ENCODE measurements at places on chromosomes 7 and 10.

DNA sequence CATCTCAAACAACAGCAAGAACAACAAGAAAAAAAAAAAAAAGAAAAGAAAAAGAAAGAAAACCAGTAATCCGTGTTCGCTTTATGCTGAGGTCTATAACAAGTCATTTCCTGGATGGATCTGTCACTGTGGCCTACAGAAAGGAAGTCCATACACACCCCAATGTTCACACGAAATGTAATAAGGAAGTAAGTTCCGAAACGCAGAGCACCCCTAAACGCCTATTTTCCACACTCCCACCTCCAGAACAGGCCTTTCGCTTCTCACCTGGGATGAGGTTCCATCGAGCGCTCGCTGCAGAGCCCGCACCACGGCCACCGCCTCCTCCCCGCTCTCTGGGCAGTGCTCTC is 735 bp downstream of the ZNF394 start:
- DNase-seq = peak; percentile 10

GRCh38 chr7:16091701-16092310 is 329.5 kb downstream of the CRPPA start:
- peak; percentile 26 for DNase-seq

- DNase-seq = no peak
Measured at GRCh38 chr7:49150486-49150885, 226.1 kb downstream of the CDC14C start.

DNA sequence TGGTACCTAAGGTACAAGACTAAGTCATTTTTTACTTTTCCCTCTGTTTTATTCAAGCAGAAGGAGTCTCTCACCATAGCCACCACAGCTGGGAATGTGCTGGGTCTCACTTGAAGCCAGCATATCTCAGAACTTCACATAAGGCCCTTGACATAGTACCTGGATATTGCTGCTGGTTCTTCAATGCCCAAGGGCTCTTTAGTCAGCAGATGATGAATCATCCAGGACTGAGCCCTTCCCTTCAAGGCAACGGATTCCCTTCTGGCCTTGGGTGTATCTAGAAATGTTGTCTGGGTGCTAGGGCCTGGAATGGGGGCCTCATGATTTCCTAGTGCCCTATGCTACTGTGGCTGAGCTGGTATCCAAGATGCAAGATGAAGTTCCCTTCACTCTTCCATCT is 93.9 kb downstream of the ADCYAP1R1 start:
- no peak for DNase-seq

GRCh38 chr10:26311383-26311940 is 94.9 kb downstream of the GAD2 start:
- DNase-seq = peak; percentile 10

DNA sequence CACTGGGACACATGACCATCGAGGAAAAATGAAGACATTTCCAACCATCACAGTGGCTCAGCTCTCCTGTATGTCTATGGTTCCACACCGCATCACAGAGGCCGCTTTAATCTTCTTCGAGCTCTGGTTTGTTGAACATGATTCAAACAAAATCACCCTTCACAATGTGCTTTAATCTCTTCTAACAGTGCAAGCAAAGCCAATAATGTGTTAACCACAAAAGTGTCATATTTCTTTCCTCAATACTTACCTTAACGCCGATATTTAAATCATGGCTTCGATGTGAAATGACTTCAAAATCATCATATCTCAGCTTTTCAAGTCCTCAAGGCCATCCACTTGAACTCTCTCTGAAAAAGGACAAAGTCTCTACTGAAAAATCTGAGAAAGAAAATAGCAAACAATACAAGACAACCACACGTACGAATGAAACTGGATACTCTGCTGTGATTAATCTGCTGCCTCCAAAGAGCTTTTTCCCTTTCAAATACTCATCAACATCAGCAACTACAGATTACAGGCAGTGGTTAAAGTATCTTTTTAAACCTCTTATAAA is 23.0 kb upstream of the SVIL start:
- no peak for DNase-seq

DNA sequence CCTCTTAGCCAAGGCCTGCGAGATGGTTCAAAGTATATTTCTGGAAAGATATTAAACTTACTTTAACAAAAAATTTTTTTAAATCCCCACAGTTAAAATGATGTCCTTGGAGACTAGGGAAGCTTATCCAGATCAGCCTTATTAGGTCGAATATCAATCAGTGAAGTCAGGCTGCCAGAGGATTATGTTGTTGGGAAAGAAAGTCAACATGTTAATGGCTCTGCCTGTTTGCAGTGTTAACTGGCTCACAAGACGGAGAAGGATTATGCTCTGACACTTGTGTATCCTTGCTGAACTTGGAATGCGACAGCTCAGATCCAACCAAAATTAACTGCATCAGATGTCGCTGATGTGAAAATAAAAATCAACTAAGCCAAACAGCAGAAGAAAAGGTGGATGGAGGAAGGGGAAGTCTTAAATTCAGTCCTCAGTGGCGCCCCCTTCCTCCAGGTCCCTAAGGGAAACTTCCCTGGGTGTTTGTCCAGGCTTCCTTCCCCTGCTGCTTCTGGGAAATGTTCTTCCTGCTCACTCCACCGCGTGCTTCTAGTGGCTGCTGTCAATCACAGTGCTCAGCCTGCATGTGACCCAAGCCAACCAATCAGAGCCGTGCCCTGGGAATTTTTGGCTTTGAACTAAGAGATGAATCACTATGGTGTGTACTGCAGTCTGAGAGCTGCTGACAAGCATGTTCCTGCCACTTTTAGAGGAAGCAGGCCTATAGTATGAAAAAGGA is 690.4 kb upstream of the NRP1 start:
- DNase-seq = no peak

DNA sequence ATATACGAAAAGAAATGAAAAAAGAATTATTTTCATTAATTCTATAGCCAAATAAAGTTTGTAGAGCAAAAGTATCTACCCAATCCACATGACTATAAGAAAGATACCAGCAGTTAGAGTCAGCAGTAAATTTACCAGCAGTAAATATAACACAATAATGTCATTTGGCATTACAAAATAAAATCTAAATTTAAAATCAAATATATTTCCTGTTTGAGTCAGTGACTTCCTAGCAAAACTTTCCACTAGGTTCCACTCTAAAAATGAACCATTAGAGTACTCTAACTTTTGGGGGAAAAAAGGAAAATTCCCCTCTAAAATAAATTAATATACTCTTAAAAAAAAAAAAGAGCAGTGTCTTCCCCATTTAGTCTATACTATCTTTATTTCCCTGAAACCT is 144.8 kb downstream of the CPEB3 start:
- no peak for DNase-seq

DNA sequence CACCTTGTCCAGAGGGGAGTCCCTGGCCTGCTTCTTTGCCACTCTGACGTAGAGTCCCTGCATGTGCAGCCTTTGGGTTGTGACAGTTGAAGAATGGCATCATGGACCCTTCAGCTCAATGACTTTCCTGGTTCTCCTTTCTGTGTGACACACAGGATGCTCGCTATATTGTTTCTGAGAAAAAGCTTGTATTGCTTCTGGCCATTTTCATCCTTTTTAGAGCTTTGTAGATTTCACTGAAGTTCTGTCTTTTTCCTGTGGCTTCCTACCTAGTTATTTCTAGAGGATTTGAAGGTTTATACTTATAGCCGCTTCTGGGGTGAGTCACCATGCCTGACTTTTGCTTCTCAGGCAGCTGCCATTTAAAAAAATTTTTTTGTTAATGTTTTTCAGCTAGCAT is 27.0 kb downstream of the SND1 start:
- DNase-seq = no peak

DNA sequence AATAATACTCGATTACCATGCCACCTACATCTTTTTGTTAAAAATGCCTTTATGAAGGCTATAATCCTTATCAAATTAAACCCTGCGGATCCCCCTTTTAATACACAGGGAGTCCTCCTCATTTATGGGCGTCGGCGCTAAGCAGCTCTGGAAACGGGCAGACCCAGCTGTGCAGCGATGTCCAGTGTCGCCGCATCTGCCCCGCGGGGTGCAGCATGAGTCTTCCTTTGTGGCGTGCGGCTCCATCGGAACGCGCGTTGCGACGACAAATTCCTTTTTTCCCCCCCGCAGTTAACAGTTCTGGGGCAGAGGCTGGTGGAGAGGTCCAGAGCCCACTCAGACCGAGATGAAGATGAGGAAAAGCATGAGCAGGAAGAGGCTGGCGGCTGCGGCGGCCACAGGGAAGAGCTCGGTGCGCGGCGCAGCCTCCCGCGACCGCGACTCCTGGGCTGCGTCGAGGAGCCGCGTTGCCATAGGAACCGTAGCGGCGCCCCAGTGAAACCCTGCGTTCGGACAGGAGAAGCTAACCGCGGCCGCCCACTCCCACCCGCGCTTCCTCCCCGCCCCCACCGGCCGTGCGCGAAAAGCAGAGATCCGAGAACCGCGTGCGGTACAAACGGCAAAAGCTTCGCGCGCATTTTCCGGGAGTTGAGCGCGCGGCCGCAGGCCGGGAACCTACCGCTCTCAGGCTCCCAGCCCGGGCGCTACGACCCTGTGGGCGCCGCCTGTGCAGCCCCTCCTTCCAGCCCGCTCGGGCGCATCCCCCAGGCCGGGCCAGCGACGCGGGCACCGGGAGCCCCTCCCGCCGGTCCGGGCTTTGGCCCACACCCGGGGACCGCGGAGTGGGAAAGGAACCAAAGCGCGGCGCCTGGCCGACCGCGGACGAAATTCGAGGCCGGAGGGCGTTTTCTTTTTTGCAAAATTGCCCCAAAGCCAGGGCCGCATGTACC is 130.6 kb downstream of the SPAG6 start:
- no peak for DNase-seq

- DNase-seq = no peak
Measured at GRCh38 chr7:25959168-25959734, 192.7 kb upstream of the NFE2L3 start.

- no peak for DNase-seq
Measured at GRCh38 chr10:100021322-100021721, 11.6 kb upstream of the DNMBP start.

GRCh38 chr10:130634816-130635215 is 498.6 kb downstream of the GLRX3 start:
- DNase-seq = no peak

GRCh38 chr10:88288320-88289059 is 294.6 kb downstream of the RNLS start:
- peak; percentile 31 for DNase-seq

- peak; percentile 56 for DNase-seq
Measured at GRCh38 chr7:97104719-97105238, 12.7 kb upstream of the SDHAF3 start.

- DNase-seq = no peak
Measured at GRCh38 chr7:102320601-102321350, 34.1 kb downstream of the SH2B2 start.

DNA sequence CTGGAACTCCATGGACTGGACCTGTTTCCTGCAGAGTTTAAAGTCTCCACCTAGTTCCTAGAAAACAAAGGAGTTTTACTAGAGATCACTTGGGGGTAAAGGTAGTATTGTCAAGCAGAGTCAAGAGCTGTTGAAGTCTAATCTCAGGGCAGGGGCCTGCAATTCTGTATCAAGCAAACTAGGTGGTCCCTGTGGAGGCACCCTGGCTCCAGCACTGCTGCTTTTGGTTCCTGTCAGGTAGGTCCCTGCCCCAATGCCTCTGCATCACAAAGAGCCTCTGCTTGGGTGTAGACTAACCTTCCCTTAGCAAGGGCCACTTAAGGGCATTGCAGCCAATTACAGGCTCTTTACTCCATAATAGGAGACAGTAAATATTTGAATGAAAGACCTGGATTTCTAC is 22.5 kb downstream of the ZSCAN25 start:
- no peak for DNase-seq

DNA sequence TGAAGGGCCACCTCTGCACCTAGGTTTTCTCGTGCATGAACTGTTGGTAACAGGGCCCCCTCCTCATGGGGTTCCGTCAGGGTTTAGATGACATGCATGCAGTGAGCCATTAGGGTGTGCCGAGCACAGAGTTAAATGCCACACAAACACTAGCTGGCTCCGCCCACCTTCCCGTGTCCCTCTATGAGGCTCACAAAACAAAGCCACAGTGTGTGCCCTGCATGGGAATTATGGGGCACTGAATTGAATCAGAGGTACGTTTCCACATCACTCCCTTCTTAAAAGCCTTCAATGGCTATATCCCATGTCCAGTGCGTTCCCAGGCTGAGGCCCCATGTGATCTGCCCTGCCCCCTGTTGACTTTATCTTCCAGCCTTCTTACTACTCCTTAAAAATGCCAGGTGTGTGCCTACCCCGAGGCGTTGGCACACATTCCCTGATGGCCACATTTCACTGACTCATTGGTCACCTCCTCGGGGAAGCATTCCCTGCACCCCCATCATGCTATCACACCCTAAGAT is 35.7 kb downstream of the GSDME start:
- peak; percentile 72 for DNase-seq

DNA sequence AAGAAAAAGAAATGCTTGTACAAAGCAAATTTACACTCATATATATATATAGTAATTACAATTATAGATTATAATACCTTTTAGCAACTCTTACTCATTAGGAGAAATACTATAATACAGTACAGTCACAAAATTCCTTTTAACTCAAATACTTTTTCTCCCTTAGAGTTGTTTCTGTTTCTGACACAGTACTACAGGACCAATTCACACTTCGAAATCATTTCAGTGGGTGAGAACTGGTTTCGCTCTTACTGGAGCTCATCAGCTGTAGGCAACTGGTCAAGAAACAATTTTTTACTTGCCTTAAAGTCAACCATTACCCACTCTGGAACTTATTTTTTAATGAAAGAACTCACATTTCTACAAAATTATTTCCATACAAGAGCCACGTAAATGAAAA is 6.0 kb downstream of the CCDC186 start:
- DNase-seq = no peak

DNA sequence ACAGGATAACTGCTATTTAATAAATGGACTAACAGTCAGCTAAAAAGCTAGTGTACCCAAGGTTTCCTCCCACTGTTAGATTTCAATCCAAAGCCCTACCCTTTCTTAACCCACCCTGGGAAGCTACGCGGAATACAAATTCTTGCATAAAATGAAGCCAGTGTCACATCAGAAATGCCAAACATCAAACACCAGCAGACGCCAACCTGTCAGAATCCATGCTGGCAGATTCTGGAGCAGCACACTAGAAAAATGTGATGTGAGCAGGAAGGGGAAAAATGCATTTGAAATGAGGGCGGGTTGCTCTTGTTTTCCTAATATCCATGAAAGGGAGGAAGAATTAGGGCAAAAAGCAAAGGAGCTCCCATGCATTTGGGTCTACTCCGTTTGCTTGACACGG is 16.1 kb upstream of the JCAD start:
- no peak for DNase-seq

DNA sequence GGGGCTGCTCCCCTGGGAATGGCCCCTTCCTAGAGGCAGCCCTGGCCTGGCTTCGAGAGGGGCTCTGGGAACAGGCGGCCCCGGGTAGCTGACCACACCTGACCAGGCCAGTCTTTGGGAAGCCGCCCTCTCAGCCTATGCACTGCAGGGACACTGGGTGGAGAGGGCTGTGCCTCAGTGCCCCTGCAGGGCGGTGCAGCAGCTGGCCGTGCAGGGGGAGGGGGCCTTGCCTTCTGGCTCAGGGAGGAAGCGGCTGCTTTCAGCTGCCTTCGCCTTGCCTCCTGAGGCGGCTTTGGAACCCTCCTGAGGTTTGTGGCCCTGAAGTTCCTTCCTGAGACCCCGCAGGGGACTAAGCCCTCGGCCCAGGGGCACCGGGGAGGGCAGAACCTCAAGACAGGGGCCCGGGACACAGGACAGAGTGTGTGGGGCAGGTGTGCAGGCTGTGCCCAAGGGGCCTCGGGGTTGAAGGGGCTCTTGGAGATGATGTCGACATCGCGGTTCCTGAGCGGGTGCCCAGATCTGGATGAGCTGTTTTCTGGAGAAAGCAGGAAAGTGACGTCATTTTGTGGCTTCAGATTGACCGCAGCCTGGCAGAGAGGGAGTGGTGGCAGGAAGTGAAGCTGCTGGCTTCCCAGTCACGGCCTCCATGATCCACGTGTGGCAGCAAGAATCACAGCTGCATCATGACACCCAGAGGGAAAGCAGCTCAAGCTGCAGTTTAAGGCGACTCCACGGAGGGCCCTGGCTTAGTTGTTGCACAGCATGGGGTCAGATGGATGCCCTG is 17.7 kb downstream of the ADAM8 start:
- DNase-seq = peak; percentile 98

All from renal cortical epithelial cell (primary cell).